ENCODE measurements at places on chromosomes 3 and 15.

DNA sequence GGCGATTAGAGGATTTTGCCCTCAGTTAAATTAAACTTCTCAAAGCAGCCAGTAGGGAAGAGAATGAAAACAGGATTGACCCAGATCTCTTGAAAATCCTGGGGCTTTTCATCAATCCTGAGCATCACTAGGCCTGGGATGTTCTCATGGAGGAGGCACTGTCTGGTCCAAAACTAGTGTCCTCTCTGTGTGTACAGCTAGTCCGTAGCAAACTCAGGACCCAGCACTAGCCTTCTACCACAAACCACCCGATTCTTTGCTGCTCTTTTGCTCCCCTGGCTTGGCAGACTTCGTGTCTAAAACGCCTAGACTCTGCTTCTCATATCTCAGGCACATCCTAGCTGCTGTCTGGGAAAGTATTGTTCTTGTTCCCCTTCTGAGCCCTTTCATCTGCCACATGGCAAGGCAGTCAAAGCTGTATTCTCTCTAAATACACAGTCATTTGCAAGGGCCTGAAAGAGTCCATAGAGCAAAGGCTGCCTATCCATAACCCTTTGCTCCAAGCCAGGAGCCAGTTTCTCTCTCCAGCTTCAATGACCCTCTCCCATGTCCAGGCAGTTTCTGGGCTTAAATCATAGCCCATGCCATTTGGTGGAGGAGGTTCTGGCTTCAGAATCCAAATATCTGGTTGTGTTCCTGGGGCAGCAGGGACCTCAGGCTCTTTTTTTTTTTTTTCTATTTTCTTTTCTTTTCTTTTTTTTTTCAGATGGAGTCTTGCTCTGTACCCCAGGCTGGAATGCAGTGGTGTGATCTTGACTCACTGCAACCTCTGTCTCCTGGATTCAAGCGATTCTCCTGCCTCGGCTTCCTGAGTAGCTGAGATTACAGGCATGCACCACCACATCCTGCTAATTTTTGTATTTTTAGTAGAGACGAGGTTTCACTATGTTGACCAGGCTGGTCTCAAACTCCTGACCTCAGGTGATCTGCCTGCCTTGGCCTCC is 52.4 kb downstream of the CDC25A start:
- no peak for DNase-seq

DNA sequence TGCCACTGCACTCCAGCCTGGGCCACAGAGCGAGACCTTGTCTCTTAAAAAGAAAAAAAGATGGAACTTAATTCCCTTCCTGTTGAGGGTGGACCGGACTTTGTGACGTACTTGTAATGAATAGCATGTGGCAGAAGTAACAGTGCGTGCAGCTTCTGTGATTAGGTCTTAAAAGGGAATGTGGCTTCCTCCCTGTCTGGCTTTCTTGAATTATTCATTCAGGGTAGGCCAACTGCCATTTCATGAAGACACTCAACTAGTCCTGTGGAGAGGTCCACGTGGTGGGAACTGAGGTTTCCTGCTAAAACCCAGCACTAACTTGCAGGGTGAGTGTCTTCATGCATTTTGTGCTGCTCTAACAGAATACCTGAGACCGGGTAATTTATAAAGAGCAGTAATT is 98.9 kb upstream of the PIAS1 start:
- no peak for DNase-seq

- DNase-seq = no peak
Measured at GRCh38 chr3:122097141-122097540, 42.0 kb downstream of the CD86 start.

DNA sequence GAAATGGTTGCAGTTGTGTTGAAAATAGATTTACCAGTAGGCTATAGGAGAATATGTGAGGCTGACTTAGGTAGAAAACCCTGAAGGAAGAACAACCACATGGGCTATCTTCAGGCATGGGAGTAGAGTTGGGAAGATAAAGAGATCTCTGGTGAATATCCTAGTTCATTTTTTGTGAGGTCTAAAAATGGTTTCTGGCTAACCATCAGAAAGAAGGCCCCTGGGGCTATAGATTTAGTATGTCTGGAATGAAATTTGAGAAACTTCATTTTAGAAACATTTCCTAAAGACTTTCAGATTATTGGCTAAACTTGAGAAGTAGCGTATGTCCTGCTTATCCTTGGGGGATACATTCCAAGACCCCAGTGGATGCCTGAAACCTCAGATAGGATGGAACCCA is 148.2 kb downstream of the NAALADL2 start:
- DNase-seq = no peak

GRCh38 chr3:131526801-131527347 is 24.1 kb upstream of the MRPL3 start:
- no peak for DNase-seq

- DNase-seq = no peak
Measured at GRCh38 chr15:60390871-60391501, 6.8 kb downstream of the ANXA2 start.

- no peak for DNase-seq
Measured at GRCh38 chr3:116391296-116392201, 53.7 kb downstream of the LSAMP start.

DNA sequence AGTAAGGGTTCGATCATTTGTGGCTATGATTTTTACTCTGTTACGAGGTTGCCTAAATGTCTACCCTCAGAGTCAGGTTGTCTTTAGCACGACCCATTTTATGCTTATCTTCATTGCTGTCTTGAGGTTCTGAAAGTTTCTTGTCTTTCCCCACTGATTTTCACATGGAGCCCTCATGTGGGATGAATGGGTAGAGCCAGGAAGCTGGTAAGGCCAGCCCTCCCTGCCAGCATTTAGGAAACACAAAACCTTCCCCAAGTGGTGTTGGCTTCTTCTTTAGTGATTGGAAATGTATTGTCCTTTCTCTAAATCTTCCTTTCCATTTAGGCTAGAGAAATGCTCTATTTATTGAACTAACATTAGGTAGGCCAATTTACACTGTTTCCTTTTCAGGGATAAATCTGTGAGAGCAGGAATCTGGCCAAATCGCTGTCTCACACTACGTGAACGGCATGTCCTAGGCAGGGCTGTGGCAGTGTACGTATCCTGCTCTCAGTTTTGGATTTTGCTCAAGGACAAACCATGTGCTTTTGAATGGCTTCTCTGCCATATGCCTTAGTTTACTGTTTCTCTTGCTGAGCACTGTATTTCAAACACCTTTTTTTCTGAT is 43.7 kb downstream of the MYZAP start:
- DNase-seq = no peak

GRCh38 chr3:190323246-190323626 is 990 bp upstream of the CLDN1 start:
- DNase-seq = no peak

GRCh38 chr3:120678331-120678947 is 3.6 kb downstream of the HGD start:
- no peak for DNase-seq

- DNase-seq = no peak
Measured at GRCh38 chr3:149481491-149481890, 7.0 kb downstream of the TM4SF4 start.

DNA sequence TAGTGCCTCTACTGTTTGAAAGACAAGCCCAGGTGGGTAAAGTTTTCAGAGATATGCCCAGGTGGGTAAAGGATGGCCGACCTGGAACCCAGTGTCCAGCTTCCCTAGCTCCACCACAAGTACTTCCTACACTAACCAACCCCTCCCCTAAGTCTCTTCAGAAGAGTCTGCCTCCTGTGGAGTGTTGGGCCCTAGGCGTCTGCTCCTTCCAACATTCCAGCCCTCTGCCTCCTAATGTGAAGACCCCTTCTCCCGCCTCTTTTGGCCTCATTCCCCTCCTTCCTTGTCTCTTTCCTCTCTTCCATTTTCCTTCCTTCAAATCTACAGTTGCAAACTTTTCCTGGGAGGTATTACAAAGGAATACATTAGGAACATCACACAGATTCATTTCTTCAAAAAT is 38.6 kb downstream of the CNTN3 start:
- DNase-seq = no peak

DNA sequence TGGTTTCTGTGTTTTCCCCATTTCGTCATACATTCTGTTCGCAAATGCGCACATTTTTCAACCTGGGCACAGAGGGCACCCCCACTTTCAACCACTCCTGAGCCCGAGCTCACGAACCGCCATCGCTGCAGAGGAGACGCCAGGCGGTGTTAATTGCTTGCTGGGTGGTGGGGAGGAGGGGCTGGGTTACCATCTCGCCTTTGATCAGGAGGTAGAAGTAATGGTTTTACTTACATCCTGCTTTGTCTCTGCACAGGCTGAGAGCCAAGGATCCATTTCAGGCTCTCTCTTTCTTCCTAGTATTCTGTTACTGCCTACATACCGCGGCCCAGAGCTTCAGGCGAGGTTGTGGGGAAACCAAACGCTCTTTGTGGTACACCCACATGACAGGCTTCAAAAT is 177.3 kb upstream of the WNT5A start:
- DNase-seq = no peak
